ENCODE measurements at places on chromosomes 5 and 9.
A peak's percentile ranks its signal among the peaks of the same experiment; 100 is the strongest.

GRCh38 chr9:104556830-104557634 lies 11.9 kb upstream of the OR13C8 start:
- no peak for DNase-seq

DNA sequence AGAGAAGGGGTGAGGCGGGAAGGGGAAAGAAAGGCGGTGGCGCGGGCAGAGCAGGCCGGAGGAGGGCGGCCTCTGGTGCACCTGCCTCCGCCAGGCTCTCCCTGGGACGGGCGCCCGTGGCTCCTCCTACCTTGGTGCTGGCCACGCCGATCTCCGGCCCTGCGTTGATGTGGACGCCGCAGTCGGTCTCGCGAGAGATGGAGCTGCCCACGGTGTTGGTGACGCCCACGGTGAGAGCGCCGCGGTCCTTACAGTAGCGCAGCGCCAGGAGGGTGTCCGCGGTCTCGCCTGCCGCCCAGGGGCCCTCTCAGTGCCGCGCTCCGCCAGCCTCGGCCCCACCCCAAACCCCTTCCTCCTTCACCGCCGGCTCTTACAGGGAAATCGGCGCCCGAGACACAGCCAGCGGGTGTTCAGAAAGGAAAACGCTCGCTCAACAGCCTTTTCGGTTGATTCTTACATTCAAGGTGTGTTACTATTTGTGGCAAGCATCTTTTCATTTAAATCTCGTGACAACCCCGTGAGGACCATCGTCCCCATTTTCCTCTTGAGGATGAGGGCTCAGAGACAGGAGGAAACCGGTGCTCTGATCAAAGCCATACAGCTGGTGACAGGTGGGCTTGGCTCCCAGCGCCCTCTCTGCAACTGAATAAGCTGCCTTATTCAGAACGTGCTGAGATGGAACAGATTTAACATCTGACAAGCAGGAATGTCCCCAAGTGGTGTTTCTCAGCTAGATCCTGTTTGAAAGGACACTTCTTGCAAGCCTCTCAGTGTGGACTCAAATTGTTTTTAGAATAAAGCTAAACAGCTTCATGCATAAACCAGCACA lies 22.0 kb upstream of the MAPK9 start:
- peak; percentile 67 for DNase-seq

- peak; percentile 71 for DNase-seq
Observed at GRCh38 chr9:93223260-93224180, 39.6 kb downstream of the WNK2 start.

- no peak for DNase-seq
Observed at GRCh38 chr9:137295238-137295811, 6.7 kb downstream of the NRARP start.

DNA sequence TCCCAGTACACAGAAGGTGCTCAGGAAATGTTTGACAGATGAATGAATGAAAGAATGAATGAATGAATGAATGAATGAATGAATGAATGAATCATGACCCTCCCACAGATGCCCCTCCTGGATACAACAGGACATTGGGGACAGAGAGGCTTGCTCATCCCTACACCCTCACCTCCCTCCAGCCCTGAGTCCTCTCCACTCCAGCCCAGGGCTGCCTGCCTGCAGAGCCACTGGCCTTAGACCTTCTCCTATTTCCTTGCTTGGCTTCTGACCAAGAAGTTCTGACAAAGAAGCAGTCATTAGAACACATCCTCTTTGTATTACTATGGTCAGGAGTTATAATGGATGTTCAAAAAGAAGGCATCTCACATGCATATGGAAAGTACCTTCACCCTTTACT lies 240.7 kb upstream of the DAPK1 start:
- no peak for DNase-seq

- no peak for DNase-seq
Observed at GRCh38 chr5:72651109-72651508, 143.9 kb upstream of the ZNF366 start.

DNA sequence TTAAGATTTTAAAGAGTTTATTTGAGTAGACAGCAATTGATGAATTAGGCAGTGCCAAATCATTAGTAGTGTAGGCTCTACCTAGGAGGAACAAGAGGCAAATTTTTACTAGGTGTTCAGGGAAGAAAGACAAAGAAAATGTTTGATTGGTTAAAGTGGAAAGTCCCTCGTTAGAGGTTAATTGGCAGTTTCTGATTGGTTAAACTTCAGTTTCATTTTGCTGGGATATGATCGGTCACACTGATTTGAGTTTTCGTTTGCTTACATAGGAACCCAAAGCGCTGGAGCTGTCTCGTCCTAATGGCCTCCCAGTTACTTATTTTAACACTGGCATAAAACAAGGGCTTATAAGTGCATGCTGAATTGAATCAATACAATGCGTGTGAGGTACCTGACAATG lies 15.1 kb downstream of the DMAC1 start:
- no peak for DNase-seq

GRCh38 chr9:297104-297972 lies 82.7 kb downstream of the DOCK8 start:
- DNase-seq, result no peak

DNA sequence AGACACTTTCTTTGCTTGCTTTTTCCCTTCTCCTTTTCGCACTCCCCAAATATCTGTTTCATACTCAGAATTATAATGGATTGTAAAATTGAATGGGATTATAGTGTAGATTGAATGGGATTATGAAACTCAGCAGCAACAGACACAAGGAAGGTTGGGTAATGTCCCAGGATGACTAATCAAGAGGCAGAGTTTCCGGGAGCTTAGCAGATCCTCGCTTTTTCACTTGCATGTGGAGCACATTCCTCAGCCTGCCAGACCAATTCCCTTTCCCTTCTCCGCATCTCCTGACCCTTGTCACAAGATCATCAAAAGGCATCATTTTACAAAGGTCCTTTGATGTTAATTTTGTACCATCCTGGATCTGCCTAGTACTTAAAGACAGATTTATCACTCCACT lies 55.1 kb upstream of the SLC1A1 start:
- DNase-seq, result no peak

- DNase-seq, result no peak
Observed at GRCh38 chr5:143432658-143433239, 29.3 kb upstream of the NR3C1 start.

GRCh38 chr9:75775966-75776691 lies 114.3 kb upstream of the PCSK5 start:
- DNase-seq, result no peak

DNA sequence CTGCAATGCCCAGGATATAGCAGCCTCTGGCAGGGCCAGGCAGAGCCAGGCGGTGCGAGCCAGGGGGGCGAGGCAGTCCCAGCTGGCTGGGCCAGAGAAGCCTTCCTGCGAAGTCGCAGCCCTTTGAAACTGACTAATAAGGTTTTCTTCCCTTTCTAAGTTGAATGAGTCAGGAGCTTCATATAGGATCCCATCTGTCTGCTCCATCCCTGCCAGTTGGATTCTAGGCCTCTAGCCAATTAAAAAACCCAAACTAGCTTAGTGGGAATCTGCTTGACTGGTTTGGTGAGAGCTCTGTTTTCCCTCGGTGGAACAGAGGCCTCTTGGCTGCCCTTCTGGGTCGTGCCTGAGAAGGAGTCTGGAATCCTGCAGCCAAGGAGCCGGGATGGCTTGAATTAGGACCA lies 70.1 kb upstream of the RAPGEF1 start:
- DNase-seq, result no peak

GRCh38 chr5:159002171-159002570 lies 97.5 kb downstream of the EBF1 start:
- no peak for DNase-seq

- DNase-seq, result no peak
Observed at GRCh38 chr5:172768573-172769341, 2.2 kb downstream of the DUSP1 start.

GRCh38 chr5:1279443-1280151 lies 15.3 kb downstream of the TERT start:
- no peak for DNase-seq

GRCh38 chr9:34417734-34418133 lies 40.6 kb downstream of the FAM219A start:
- no peak for DNase-seq
